ENCODE measurements at places on chromosomes 11 and 22.

- no peak for DNase-seq
Measured at GRCh38 chr22:45631841-45632238, 39.8 kb upstream of the ATXN10 start.

DNA sequence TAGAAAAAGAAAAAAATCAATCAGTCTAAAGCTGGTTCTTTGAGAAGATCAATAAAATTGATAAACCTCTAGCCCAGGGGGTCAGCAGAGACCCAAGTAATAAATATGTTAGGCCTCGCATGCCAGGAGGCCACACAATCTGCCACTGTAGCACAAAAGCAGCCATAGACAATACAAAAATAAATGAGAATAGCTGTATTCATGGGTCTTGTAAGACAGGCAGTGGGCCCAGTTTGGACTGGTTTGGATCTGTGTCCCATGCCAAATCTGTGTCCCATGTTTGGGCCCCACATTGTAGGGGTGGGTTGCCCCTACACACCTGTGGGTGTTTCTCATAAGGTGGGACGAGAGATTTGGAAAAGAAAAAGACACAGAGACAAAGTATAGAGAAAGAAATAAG, 6.6 kb upstream of the PLAAT4 start:
- DNase-seq: no peak

GRCh38 chr11:99098751-99099150, 78.0 kb downstream of the CNTN5 start:
- DNase-seq: no peak

GRCh38 chr11:95711162-95711944, 78.2 kb downstream of the FAM76B start:
- DNase-seq: no peak

GRCh38 chr11:108160970-108161566, 39.7 kb downstream of the ACAT1 start:
- no peak for DNase-seq

DNA sequence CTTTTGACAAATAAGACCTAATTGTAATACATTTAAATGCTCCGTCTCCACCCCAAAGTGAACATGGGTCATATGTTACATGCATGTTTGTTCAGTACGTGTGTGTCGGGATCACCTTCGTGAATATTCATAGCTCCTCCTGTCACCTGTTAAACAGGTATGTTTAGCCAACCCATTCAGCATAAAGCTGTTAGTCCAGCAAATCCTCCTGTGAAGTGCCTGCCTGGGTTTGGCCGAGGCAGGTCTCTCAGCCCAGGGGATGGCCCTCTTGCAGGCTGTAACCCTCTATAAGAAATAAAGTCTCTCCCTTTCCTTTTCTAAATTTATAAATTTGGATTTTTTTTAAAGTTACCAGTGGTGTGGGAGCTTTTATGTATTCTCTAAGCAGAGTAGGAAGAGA, 38.9 kb upstream of the NTM start:
- no peak for DNase-seq

- peak; percentile 95 for DNase-seq
Measured at GRCh38 chr22:20904008-20904979, 12.9 kb upstream of the CRKL start.

- no peak for DNase-seq
Measured at GRCh38 chr22:43272869-43273318, 70.3 kb downstream of the SCUBE1 start.

DNA sequence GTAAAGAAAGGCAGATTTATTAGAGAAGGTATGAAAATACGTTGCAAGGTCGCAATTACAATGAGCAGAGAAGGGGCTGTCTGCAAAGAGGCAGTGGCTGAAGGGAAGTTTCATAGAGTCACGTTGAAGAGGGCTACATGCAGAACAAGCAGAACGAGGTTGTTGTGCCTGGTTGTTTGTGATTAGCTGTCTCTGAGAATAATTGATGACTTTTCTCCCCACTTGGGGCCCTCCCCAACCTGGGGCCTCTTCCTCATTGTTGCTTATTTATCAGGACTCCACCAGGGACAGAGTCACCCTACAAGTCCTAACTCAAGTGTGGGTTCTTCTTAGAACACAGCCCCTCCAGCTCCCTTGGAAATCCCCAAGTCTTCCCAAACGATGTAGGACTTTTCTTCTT, 29.1 kb downstream of the CSF2RB start:
- DNase-seq: no peak

GRCh38 chr11:71248251-71248570, 4.2 kb downstream of the SHANK2 start:
- no peak for DNase-seq

- no peak for DNase-seq
Measured at GRCh38 chr22:27408068-27408467, 393.5 kb downstream of the MN1 start.

DNA sequence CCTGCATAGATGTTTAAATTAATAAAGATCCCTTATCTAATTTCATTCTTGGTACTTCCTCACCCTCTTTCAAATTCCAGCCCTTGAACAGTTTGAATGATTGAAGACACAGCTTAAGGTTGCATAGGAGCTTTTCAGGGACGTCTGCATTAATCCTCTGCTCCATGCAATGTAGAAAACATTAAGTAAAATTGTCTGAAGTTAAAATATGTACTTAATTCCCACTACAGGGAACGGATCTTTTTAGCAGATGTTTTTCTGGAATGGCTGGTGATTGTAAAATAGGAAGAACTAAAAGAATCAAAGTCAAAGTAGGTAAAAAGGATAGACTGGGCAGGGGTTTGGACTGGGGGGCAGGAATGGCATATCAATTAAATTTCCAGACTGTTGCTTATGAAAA, 58.9 kb downstream of the ABTB2 start:
- no peak for DNase-seq

- DNase-seq: no peak
Measured at GRCh38 chr11:96075532-96075959, 151.6 kb upstream of the MTMR2 start.

DNA sequence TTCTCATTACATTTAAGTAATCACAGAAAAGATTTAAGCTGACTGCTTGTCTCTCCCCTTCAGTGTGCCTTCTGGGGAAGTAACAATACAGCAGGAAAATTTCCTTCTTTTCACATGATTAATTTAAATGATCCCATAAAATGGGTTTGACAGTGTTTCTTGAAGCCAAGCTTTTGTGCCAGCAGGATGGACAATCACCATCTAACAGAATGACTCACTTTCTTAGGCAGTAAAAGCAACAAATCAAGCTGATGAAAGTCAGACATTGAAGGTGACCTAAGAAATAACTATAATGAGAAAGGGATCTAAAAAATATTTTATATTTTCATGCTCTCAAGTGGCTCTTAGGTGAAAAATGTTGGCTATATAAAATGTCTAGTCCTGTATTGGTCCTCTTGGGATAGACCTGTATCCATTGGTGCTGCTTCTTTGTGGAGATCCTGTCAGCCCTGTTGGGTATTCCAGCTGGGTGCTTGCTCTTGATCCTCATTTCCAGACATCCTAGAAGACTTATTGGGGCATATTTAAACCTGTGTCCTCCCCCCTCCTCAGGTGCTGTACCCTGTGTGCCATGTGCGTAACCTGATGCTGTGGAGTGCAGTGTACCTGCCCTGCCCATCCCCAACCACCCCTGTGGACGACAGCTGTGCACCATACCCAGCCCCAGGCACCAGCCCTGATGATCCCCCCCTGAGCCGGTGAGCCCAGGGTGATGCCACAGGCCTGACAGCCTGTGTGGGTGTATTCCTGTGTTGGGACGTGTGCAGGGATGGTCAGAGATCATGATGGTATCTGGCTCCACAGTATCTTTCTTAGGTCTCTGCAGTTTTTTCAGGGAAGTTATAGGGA, 62.7 kb upstream of the HORMAD2 start:
- peak; percentile 55 for DNase-seq

GRCh38 chr22:33232071-33232470, 173.9 kb upstream of the SYN3 start:
- DNase-seq: no peak

GRCh38 chr11:27201454-27202302, 161.1 kb downstream of the BBOX1 start:
- DNase-seq: peak; percentile 87

GRCh38 chr22:19875061-19875530, 20.4 kb upstream of the GNB1L start:
- DNase-seq: no peak

- peak; percentile 65 for DNase-seq
Measured at GRCh38 chr11:78798663-78799062, 224.0 kb upstream of the NARS2 start.

DNA sequence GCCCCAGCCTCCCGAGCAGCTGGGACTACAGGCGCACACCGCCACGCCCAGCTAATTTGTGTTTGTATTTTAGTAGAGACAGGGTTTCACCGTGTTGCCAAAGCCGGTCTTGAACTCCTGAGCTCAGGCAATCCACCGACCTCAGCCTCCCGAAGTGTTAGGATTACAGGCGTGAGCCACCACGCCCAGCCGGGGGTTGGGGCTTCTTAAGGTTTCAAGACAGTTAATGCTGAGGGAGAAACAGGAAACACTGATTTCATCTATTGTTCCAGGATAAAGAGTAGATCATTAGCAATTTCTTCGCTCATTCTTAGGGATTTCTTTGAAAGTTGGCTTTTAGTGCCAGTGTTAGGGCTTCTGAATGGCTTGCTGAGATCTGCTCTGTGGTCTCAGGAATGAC, 21.2 kb upstream of the CLMP start:
- no peak for DNase-seq

- no peak for DNase-seq
Measured at GRCh38 chr22:38631724-38632123, 24.5 kb downstream of the FAM227A start.

DNA sequence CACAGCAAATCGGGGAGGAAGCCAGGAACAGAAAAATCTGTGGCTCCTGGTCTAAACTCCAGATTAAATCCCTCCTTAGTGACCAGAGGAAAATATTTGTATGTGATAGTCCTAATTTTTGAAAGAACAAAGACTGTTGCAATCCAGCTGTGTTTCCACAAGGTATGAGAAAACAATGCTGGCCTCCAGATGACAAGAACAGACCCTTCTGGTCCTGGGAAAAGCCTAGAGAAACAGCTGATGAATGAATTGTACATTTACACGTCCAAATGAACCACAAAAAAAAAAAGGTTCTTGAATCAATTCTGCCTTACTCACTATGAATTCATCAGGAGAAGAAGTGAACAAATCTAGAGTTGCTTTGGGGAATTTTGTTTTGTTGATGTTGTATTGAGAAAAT, 63.7 kb downstream of the ETS1 start:
- DNase-seq: peak; percentile 65

- no peak for DNase-seq
Measured at GRCh38 chr11:1234771-1235305, 12.0 kb downstream of the MUC5B start.

DNA sequence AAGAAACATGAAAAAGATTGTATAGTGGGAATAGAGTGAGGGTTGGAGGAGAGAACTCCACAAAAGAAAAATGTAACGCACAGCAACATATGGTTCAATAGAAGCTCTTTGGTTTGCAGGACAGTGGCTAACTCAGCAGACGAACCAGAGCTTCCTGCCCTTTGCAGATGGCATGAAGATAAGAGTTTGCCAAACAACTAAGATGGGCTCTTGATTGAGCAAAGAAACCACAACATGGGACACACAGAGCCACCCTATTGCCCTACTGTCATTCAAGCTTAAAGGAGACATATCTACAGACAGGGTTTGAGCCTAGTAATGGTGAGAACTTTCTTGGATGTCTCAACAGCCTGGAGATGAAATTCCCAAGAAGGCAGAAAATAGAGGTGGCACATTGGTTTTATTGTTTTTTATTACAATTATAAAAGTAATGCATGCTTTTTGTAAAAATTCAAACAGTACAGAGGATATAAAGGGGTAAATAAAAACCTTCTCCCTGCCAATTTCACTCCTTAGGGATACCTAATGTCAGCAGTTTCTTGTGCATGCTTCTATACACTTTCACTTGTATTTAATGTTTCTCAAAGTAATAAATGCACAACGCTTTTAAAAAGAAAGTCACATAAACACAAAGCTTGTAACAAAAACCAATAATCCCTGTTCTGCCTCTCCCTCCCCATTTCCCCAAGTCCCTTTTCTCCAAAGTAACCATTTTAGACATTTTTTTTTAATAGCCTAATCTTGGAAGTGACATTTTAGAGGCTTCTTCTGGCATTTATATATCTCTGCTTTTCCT, 63.7 kb downstream of the COPB1 start:
- no peak for DNase-seq

DNA sequence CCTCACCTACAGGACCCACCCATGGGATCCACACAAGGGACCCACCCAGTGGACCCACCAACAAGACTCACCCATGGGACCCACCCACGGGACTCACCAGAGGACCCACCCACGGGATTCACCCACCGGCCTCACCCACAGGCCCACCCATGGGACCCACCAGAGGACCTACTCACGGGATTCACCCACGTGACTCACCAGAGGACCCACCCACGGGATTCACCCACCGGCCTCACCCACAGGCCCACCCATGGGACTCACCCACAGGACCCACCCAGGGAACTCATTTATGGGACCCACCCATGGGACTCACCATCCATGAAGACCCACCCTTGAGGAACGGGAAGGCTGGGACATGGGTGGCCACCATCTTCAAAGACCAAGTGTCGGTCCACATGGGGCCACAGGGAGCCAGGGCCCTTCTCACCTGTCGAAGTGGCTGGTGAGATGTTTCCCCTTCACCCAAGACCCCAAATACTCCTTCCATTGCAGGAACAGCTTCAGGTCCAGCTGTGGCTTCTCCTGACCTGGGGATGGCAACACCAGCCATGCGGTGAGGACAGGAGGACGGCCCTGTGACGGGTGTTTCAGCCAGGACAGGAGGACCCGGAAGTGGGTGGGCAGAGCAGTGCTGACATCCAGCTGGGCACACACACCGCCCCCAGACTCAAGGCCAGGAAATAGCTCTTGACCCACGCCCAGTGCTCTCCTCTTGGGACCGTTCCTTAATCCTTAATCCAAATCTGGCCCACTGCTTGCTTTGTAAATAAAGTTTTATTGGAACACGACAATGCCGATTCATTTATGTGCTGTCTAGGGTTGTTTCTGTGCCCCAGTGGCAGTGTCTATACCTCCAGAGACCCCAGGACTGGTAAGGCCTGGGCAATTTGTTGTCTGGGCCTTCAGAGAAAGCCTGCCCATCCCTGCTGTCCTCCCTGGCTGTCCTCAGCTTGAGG, 1005.1 kb downstream of the BRD1 start:
- DNase-seq: no peak

- DNase-seq: peak; percentile 54
Measured at GRCh38 chr11:62574363-62575071, 826 bp upstream of the EEF1G start.
